NCI-H2081 (cell line): ENCODE measurements at places on chromosomes 1 and 21.

GRCh38 chr1:54493608-54494007 is 54.4 kb upstream of the ACOT11 start:
- DNase-seq: no peak

- DNase-seq: no peak
Observed at GRCh38 chr21:28410256-28410655, 582.4 kb downstream of the LTN1 start.

DNA sequence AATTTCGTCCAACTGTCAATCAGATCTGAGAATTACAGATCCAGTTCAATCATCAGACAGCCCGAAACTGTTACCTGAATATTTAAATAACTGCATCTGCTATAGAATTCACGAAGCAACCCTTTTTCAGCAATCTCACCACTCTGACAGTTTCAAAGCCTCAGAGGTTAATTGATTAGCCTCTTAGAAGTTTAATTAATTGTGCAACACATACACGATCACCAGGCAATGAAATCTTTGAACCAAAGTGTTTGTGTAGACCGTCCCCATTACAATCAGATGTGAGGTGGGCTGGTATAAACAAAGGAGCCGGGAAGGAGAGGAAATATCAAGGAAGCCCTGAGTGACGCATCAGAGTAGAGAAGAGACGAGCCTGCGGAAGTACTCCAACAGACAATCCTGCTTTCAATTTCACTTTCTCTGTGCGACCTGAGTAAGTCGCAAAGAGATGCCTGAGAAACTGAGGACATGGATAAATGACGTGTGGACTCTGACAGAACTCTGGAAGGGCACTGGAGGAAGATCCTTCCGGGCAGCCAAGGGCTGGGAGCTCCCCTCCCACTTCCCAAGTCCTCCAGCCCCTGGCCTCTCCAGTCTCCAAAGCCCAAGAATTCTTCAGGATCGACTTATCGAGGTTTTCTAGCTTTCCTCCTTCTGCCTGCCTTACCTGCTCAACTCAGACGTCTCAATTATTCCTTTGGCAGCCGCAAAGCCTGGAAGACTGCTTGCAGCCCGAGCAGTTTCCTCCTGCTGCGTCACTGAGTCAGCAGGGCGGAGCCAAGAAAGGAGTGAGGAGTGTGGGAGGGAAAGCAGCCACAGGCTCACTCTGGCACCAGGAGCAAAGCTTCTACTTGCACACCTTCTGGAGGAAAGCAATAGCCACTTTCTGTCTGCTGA is at the start of gene RNASEL:
RNASEL (minus strand) TSS at position 757 of the 897 bp plus-strand sequence. CDS start 2,450 bp downstream, outside the sequence.
- DNase-seq: no peak

- no peak for DNase-seq
Observed at GRCh38 chr1:79847700-79848099, 841.2 kb upstream of the ADGRL4 start.

- DNase-seq: no peak
Observed at GRCh38 chr1:201545851-201546492, 7.0 kb downstream of the NAV1 start.

GRCh38 chr1:174884038-174884437 is 115.7 kb upstream of the CACYBP start:
- no peak for DNase-seq

DNA sequence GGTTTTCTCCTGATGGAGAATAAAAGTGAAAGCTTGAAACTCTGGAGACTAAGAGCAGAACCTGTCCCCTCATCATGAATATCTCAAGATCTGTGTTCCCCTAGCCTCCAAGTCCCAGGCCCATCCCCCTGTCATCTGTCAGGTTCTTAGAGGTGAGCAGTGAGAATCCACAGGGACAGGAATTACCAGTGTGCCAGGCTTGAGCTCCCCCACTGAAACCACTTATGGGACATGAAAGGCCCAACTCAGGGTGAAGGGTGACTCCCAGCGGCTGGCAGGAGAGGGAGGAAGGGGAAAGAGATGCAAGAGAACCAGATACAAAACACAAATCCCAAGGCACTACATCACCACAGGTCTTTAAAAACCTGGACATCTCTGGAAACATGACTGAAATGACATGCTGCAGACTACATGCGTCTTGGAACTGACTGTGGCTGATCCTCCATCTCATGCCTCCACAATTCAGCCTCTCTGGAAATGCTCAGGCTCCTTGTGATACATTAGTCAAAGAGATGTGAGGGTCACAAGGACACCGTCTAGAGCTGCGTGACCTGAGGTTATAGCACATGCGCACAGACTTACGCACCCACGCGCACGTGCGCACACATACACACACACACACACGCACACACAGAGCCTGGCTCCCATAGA is 6.8 kb upstream of the LY9 start:
- DNase-seq: no peak

- DNase-seq: no peak
Observed at GRCh38 chr1:239952348-239953308, 139.1 kb upstream of the FMN2 start.

- peak; percentile 59 for DNase-seq
Observed at GRCh38 chr1:146032631-146033219, 11.2 kb upstream of the HJV start.

- no peak for DNase-seq
Observed at GRCh38 chr1:226495716-226496115, 52.8 kb upstream of the STUM start.

DNA sequence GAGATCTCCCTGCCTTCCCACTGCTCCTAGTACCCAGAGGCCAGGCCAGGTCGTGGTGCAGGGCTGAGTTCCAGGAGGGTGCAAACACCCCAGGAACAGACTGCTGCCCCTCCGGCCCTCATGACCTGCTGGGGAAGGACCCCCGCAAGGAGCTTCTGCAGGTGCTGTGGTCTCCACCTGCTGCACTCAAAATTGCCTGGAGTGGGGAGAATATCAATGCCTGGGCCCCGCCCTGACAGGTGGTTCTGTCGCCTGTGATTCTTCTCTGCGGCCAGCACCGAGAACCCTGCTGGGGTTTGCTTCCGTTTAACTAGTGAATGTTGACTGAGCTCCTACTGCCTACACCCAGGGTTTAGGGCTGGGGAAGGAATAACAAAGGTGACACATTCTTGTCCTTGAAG is 2.1 kb upstream of the TFF3 start:
- peak; percentile 79 for DNase-seq

GRCh38 chr1:111943846-111944749 is 45.4 kb downstream of the KCND3 start:
- peak; percentile 18 for DNase-seq

DNA sequence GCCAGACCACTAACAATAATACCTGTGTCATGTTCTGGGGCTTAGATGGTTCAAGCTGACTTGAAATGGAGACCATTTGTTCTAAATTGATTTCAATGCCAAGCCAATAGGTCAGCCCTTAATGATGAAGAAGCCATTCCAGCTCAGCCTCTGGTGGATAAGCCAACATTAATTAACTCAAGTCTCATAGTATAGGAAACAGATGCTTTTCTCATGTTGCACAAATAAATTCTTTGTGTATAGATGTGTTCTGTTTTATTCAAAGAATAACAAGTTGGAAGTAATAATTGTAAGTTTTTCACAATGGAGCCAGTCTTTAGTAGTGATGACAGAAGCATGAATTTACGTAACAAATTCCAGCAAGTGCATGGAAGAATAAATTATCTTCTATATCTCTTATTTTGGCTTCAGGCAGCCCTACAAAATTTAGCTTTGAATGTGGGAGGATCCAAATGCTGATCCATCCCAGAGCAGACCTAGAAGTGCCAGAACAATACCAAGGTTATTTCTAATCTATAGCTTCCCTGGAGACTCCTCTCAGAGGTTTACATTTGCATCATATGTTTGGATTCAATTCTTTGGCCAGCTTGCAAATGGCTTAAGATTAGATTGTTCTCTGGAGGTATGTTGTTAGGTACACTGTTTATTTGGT is 42.2 kb upstream of the C1orf105 start:
- no peak for DNase-seq

DNA sequence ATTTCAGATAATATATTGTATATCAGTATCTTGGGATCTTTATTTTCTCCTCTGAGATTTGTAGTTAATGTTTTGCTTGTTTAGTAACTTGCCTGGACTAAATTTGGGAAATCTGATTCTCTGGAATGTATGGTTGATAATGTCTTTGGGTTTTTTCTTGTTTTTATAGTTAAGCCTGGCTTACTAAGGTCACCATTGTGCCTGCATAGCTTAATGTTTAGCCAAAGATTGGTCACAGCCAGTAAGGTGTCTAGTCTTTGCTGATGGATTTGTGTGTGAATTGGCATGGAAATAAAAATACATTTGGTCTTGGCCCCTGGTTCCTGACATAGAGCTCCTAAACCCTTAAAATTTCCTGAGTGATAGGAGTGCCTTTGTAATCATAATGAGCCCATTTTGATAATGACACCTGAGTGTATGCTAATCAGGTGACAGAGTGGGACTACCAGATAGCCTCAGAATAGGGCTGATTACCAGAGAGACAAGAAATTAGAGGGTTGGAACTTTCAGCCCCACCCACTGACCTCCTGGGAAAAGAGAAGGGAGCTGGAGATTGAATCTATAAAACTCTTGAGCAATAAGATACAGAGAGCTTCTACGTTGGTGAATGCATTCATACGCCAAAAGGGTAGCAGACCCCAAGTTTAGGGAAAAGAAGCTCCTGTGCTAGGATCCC is 47.9 kb upstream of the NUF2 start:
- no peak for DNase-seq

- DNase-seq: no peak
Observed at GRCh38 chr1:111977378-111977777, 12.1 kb downstream of the KCND3 start.

GRCh38 chr21:35426897-35427296 is 377.8 kb upstream of the RUNX1 start:
- no peak for DNase-seq

- no peak for DNase-seq
Observed at GRCh38 chr1:41713141-41713540, 205.6 kb downstream of the HIVEP3 start.

- DNase-seq: no peak
Observed at GRCh38 chr1:33818071-33818470, 45.8 kb upstream of the HMGB4 start.

GRCh38 chr1:168187177-168187576 is 8.4 kb downstream of the TIPRL start:
- DNase-seq: peak; percentile 10

DNA sequence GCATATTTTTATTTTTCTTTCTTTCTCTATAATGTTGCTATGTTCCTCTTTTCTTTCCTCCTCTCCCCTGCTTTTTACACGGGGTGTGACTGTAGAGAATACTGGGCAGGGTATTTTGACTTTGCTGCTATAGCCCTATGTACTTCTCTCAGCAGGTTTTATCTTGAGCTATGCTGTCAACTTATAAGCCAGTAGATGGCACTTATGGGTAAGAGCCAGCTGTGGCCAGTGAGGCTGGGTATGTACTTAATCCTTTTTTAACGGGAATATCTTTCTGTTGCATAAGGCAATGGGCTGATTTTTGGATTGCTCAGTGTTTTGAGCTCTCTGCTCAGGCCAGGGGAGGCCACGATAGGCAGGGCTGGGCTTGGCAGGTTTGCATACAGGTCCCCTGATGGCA is 99.0 kb downstream of the KCNK2 start:
- DNase-seq: peak; percentile 61

DNA sequence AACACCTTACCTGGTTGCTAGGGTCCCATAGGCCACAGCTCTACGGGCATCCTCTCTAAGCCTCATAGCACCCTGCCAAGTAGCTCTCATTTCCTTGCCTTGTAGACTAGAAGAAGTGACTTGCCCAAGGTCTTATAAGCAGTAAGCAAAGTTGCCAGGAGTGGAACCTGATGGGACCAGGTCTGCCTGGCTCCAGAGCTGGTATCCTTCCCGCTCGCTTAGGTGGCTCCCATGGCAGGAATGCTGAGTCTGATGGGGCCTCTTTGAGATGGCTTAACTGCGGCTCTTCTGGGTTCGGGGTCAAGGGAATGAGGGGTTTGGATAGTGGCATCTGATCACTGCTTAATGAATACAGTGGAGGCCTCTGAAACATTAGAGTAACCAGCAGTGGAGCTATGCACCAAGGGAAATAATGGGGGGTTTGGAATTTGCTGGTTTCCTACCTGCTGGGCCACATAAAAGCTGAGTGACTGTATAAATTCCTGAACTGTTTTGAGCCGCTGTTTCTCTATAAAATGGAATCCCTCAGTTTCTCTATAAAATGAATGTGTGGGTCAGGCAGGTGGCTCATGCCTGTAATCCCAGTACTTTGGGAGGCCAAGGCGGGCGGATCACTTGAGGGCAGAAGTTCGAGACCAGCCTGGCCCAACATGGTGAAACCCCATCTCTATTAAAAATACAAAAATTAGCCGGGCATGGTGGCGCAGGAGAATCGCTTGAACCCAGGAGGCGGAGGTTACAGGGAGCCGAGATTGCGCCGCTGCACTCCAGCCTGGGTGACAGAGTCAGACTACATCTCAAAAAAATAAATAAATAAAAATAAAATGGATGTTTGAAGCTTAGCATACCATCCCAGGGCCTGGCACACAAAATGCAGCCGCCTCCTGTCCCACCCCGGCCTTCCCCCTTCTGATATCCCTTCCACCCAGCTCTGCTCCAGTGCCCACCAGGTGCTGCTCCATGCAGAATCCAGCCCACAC is 12.4 kb downstream of the FAM151A start:
- DNase-seq: no peak
